ENCODE measurements at places on chromosomes 1 and 21. TPM values are rescaled to one million over a fixed set of nuclear protein-coding genes. Genes with fewer than 3 reads are reported as not detected.

The IL12RB2 gene
- polyA plus RNA-seq = not detected

The CNR2 gene
- not detected for polyA plus RNA-seq

The NCF2 gene
- polyA plus RNA-seq = 0.43 TPM

The IVL gene
- polyA plus RNA-seq = not detected

The ARTN gene
- polyA plus RNA-seq = not detected

The CYP4Z1 gene
- polyA plus RNA-seq = not detected

The ILDR2 gene
- 0.10 TPM for polyA plus RNA-seq

The KCNN3 gene
- polyA plus RNA-seq = 0.09 TPM

The C1orf185 gene
- polyA plus RNA-seq = not detected

The WARS2 gene
- 12.4 TPM for polyA plus RNA-seq

The NBPF10 gene
- polyA plus RNA-seq = 1.9 TPM

The PLD5 gene
- polyA plus RNA-seq = not detected

The GJA9 gene
- not detected for polyA plus RNA-seq

The PARK7 gene
- 479 TPM for polyA plus RNA-seq

The HSD3B1 gene
- not detected for polyA plus RNA-seq

The PACC1 gene
- polyA plus RNA-seq = 12.6 TPM

The BEND5 gene
- polyA plus RNA-seq = 0.74 TPM

The ENSA gene
- 40.7 TPM for polyA plus RNA-seq

The CFHR1 gene
- 0.07 TPM for polyA plus RNA-seq
